Tibial nerve (tissue), 4 donors: ENCODE measurements at places on chromosomes 11 and 22. TPM values are rescaled to one million over a fixed set of nuclear protein-coding genes. Genes with fewer than 3 reads are reported as not detected.

DNA sequence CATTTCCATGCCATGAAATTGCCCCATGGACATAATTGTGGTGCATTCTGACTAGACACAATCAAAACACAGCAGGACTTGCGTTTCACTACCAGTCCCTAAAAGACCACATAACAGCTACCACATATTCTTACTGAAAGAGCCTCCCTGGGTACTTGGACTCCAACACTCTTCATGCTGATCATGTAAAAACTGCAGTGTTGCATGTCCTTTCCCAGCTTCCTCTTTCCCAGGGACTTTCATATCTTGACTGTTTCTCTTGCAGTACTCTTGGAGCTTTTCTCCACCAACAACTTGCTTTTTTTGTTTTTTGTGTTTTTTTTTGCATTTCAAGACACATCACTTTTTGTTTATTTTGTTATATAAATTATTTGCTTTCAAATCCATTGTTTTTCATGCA is 22.9 kb downstream of the MS4A6E start:
- no peak overlapping the region for H3K27ac ChIP-seq
- no peaks in the 10 kb centered on the region for H3K36me3 ChIP-seq
- no peaks in the 10 kb centered on the region for H3K4me1 ChIP-seq

DNA sequence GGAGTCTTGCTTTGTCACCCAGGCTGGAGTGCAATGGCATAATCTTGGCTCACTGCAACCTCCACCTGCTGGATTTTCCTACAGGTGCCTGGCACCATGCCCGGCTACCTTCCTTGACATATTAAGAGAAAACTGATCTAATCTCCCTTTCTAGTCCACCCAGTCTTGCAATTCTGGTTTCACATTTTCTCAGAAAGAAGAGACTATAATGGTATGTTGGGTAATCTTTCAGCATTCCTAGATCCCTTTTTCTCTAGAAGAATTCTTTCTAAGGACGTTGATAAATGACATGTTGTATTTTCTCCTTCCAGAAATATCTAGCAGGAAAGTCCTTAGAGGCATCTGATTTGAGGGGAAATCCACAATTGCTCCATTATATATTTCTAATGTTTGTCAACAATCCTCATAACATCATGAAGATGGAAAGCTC is 10.4 kb upstream of the HSPA8 start:
- H3K36me3 ChIP-seq: no peaks in the 10 kb centered on the region
- no peaks in the 10 kb centered on the region for H3K27me3 ChIP-seq
- no peak overlapping the region for H3K4me3 ChIP-seq
- no peak overlapping the region for H3K27ac ChIP-seq
- H3K4me1 ChIP-seq: peaks cover 18% of the 10 kb centered on the region

GRCh38 chr11:113376156-113376555 is 11.4 kb upstream of the ANKK1 start:
- H3K4me1 ChIP-seq: no peaks in the 10 kb centered on the region
- H3K36me3 ChIP-seq: no peaks in the 10 kb centered on the region
- no peaks in the 10 kb centered on the region for H3K27me3 ChIP-seq
- no peak overlapping the region for H3K4me3 ChIP-seq
- no peak overlapping the region for H3K27ac ChIP-seq
- DNase-seq: no peak

The FERMT3 gene
- 29.0 TPM for total RNA-seq

GRCh38 chr22:17792854-17793434 is 18.7 kb upstream of the BID start:
- no peak overlapping the region for H3K27ac ChIP-seq
- DNase-seq: no peak
- H3K36me3 ChIP-seq: no peaks in the 10 kb centered on the region
- no peaks in the 10 kb centered on the region for H3K4me1 ChIP-seq
- no peak overlapping the region for H3K4me3 ChIP-seq

The EHD1 gene
- 44.0 TPM for total RNA-seq

- H3K27me3 ChIP-seq: no peaks in the 10 kb centered on the region
- DNase-seq: no peak
- H3K36me3 ChIP-seq: peaks cover 99% of the 10 kb centered on the region
- H3K27ac ChIP-seq: no peak overlapping the region
- no peak overlapping the region for H3K4me3 ChIP-seq
Measured at GRCh38 chr11:68780829-68781228, 29.5 kb upstream of the TESMIN start.

The IPO7 gene
- 64.8 TPM for total RNA-seq

- H3K4me1 ChIP-seq: no peaks in the 10 kb centered on the region
- no peak overlapping the region for H3K27ac ChIP-seq
- no peaks in the 10 kb centered on the region for H3K27me3 ChIP-seq
- no peak overlapping the region for H3K4me3 ChIP-seq
- DNase-seq: no peak
- peaks cover under 1% of the 10 kb centered on the region for H3K36me3 ChIP-seq
Measured at GRCh38 chr11:133893381-133893780, 48.1 kb upstream of the SPATA19 start.

GRCh38 chr11:27718863-27719545 is 18.7 kb upstream of the BDNF start:
- H3K27ac ChIP-seq: no peak overlapping the region
- no peaks in the 10 kb centered on the region for H3K36me3 ChIP-seq
- peak overlapping the region; percentile 23 for H3K4me3 ChIP-seq

The C11orf87 gene
- 0.21 TPM for total RNA-seq

DNA sequence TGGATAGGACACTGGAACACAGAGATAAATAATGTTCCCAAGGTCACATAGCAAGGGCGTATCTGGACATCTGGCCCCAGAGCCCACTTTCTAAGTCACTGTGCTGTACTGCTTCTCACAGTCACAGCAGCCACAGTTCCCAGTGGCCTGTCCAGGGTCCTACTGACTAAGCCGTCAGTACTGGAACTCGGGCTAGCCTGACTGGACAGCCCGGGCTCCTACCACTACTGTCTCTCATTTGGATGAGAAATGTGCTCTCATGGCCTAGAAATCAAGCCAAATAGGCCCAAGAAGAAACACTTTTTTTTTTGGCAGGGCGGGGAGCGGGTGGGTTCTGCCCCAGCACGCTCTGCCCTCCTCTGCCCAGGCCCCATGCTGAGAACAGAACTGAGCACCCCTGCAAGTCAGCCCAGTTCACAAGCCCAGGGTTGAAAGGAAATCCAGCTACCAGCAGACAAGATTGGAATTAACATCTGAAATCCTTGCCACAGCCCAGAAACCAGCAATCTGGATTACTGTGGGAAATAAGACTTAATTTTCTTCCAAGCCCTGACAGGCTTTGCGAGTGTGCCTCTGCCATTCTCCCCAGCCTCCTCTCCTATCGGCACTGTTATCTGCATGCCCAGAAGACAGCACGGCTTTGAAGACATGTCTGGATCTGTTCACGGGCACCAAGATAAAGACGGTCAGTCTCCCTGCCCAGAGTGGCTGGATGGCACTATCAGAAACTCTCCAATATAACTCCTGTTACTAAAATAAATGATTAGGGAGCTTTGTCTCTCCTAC is 182.9 kb upstream of the NCAM1 start:
- H3K4me1 ChIP-seq: no peaks in the 10 kb centered on the region
- H3K27ac ChIP-seq: no peak overlapping the region
- no peaks in the 10 kb centered on the region for H3K36me3 ChIP-seq
- H3K4me3 ChIP-seq: no peak overlapping the region
- DNase-seq: no peak

GRCh38 chr11:10601837-10602236 is 33.4 kb upstream of the LYVE1 start:
- H3K4me3 ChIP-seq: no peak overlapping the region
- no peak for DNase-seq
- no peaks in the 10 kb centered on the region for H3K4me1 ChIP-seq
- no peak overlapping the region for H3K27ac ChIP-seq

GRCh38 chr11:70935006-70935768 is 317.2 kb downstream of the SHANK2 start:
- no peak overlapping the region for H3K27ac ChIP-seq
- no peaks in the 10 kb centered on the region for H3K27me3 ChIP-seq
- no peaks in the 10 kb centered on the region for H3K4me1 ChIP-seq
- H3K4me3 ChIP-seq: no peak overlapping the region
- DNase-seq: no peak

DNA sequence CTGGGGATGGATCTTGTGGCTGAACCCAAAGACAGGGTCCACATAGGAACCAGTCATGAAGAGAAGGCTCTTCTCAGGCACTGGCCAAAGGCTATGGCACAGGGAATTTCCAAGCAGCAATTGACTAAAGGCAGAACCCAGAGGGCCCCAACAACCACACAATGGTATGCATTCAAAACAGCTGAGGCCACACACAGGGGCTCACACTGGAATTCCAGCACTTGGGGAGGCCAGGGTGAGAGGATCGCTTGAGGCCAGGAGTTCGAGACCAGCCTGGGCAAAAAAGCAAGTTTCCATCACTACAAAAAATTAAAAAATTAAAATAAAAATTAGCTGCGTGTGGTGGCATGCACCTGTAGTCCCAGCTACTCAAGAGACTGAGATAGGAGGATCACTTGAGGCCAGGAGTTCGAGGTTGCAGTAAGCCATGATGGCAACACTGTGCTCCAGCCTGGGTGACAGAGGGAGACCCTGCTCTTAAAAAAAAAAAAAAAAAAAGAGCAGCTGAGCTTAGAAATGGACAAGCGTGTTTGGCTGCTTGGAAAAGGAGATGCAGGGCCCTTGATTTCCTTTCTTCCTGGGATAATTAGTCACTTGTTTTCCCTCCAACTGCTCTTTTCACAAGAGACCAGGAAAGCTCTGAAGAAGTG is 44.6 kb downstream of the MYH9 start:
- no peak overlapping the region for H3K4me3 ChIP-seq
- no peak for DNase-seq
- peaks cover 61% of the 10 kb centered on the region for H3K4me1 ChIP-seq
- H3K27ac ChIP-seq: peak overlapping the region; percentile 88

The GGTLC2 gene
- not detected for total RNA-seq

The ZNHIT2 gene
- total RNA-seq: 19.2 TPM

DNA sequence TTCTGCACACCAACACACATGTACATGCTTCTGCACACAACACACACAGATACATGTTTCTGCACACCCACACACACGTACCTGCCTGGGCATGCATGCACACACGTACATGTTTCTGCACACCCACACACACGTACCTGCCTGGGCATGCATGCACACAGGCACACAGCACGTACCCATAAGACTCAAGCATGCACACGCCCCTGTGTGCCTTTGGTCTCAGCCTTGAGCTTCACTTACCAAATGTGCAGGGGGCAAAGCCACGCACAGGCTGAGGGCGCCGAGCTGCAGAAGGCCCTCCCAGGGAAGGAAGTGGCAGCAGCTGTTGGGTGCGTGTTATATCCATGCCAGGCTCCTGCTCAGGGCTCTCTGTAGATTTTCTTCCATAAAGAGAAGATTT is 34.7 kb upstream of the SMIM38 start:
- H3K36me3 ChIP-seq: no peaks in the 10 kb centered on the region
- peaks cover 23% of the 10 kb centered on the region for H3K4me1 ChIP-seq
- no peak overlapping the region for H3K4me3 ChIP-seq
- H3K27ac ChIP-seq: no peak overlapping the region
- H3K27me3 ChIP-seq: no peaks in the 10 kb centered on the region

DNA sequence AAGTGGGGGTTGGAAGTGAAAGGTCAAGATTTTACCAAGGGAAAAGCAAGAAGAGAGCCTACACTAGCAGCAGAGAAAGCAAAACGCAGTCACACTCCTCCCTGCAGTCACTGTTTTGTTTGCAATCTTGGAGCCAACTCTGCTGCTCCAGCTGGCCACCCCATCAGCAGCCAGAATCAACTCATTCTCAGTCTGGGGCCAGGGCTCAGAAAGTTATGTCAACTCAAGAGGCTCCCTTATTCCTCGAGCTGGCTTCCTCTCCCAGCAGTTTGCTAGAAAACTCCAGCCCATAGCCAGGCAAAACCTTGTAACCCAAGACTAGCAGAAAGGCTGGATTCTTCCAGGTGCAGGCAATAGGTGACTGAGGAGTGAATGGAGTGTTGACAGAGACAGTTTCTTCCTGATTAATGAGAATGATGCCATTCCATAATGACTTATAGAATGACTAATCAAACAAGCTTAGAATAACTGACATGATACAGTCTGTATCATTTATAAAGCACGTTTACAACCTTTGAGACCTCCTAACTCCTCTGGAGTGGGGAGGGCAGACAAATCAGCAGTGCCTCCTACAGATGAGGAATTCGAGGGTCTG is 53.4 kb downstream of the P4HA3 start:
- DNase-seq: peak; percentile 54
- H3K27ac ChIP-seq: no peak overlapping the region
- H3K4me3 ChIP-seq: no peak overlapping the region
- H3K27me3 ChIP-seq: no peaks in the 10 kb centered on the region

- no peaks in the 10 kb centered on the region for H3K27me3 ChIP-seq
- H3K27ac ChIP-seq: no peak overlapping the region
- no peaks in the 10 kb centered on the region for H3K4me1 ChIP-seq
- no peaks in the 10 kb centered on the region for H3K36me3 ChIP-seq
Measured at GRCh38 chr11:80727315-80727714, 1286.5 kb upstream of the TENM4 start.

- DNase-seq: no peak
- no peak overlapping the region for H3K27ac ChIP-seq
- no peaks in the 10 kb centered on the region for H3K4me1 ChIP-seq
- peaks cover 12% of the 10 kb centered on the region for H3K27me3 ChIP-seq
- no peaks in the 10 kb centered on the region for H3K36me3 ChIP-seq
- H3K4me3 ChIP-seq: no peak overlapping the region
Measured at GRCh38 chr11:117449111-117449693, 121.5 kb downstream of the CEP164 start.

DNA sequence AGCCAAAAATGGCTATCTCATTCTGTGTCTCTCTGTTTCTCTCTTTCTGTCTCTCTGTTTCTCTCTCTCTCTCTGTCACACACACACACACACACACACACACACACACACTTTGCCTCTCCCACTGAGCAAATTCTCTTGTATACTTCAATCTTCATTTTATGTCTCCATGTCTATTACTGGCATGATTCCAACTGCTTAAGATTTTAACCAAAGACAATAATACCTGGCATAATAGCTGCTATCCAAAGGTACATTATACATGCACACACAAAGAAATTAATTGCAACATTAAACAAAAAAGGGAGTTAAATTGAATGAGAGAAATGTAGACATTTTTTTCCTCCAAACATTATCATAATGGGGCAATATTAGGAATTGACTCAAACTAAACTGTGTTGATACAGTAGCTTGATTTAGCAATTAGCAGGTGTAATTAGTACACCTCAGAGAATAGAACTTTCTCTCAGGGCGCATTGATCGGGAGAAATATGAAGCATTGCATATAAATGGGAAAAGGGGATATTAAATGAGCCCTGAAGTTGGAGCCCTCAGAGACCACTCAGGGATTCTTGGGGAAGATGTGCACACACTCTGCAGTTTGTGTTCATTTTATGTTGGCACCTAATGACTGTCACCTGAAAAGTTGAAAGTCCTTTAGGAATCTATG is 17.4 kb upstream of the SLC1A2 start:
- H3K4me3 ChIP-seq: no peak overlapping the region
- H3K36me3 ChIP-seq: peaks cover 7% of the 10 kb centered on the region
- H3K27me3 ChIP-seq: no peaks in the 10 kb centered on the region
- H3K4me1 ChIP-seq: no peaks in the 10 kb centered on the region
